Activated CD4-positive, CD25-positive, alpha-beta regulatory T cell (primary cell): ENCODE measurements at places on chromosomes 11 and 22.
A peak's percentile ranks its signal among the peaks of the same experiment; 100 is the strongest.

DNA sequence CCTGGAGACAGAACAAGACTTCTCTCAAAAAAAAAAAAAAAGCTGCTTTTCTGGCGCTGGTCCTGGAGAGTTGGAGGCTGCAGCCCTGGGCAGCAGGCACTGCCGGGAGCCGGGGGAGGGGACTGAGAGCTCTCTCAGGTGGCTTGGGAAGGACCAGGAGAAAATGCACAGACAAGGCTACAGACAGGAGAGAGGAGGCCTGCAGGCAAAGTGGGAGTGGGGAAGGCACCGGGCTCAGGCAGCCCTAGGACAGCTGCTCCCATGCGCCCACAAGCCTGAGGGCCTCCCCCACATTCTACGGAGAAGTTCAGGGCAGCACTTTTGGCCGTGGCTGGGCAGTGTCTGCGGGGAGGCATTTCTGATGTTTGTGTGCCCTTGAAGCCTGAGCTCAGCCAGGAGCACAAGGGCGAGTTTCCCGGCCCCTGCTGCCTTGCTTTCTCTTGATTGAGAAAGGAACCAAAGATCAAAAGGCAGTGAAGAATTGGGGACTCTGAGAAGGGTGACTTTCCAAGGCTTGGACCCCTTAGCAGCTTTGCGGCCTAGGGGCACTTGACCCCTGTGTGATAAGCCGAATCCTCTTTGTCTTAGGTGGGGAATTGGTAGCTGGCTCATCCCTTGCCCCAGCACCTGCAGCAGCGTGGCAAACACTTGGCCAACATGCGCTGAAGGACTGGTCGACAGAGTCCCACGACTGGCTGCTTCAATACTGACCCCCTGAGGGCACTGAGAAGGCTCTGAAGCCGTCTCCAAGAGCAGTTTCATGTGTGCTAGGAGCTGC, 35.3 kb downstream of the PPM1F start:
- DNase-seq, result no peak

GRCh38 chr11:130582981-130583380, 134.5 kb downstream of the ADAMTS15 start:
- DNase-seq, result no peak

GRCh38 chr11:72856551-72857345, 42.5 kb downstream of the ATG16L2 start:
- no peak for DNase-seq

GRCh38 chr11:57499983-57500461, 15.5 kb downstream of the SLC43A1 start:
- no peak for DNase-seq

DNA sequence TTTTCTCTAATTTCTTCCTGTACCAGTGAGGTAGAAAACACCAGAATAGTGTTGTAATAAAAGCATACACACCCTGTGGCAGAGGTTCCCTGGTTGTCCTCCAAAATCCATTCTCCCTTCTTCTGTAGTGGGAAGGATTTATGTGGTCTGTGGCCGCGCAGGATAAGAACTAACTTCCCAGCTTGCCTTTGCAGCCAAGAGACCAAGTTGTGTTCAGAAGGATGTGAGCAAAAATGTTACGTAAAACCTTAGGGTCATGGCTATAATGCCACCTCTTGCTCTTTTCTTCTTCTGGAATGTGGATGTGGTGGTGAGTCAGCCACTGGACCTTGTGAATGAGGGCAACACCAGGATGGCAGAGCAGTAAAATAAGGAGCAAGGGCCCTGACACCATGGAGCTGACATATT, 28.4 kb downstream of the CCDC90B start:
- DNase-seq, result no peak

DNA sequence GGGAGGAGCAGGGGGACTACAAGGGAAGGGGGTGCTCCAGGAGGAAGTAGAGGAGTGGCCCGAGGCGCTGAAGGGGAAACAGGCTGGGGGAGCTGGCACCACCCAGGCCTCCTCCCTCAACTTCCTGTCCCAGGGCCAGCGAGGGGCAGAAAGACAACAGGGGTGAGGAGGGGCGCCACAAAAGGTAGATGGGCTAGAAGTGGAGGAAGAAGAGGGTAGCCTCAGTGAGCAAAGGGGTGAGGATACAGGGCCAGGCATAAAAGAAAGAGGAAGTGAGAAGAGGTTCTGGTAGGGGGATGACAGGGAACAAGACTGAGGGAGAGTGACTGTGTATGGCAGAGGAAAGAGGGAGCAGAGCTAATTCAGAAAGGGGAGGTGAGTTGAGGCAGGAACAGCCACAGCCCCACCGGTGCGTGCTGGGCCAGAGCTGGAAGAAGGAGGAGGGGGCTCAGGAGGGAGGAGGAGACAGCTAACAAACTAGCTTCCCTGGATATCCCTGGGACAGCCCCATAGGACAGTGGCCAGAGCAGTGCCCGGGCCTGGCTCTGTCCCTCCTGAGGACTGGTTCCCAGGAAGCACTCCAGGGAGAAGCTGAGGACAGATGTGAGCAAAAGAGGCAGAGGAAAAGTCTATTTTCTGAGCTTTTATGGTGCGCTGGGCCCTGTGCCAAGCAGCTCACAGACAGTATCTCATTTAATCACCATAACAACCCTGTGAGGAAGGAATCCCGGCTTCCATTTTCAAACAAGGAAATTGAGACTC, 8.5 kb downstream of the DCHS1 start:
- DNase-seq, result peak; percentile 24

DNA sequence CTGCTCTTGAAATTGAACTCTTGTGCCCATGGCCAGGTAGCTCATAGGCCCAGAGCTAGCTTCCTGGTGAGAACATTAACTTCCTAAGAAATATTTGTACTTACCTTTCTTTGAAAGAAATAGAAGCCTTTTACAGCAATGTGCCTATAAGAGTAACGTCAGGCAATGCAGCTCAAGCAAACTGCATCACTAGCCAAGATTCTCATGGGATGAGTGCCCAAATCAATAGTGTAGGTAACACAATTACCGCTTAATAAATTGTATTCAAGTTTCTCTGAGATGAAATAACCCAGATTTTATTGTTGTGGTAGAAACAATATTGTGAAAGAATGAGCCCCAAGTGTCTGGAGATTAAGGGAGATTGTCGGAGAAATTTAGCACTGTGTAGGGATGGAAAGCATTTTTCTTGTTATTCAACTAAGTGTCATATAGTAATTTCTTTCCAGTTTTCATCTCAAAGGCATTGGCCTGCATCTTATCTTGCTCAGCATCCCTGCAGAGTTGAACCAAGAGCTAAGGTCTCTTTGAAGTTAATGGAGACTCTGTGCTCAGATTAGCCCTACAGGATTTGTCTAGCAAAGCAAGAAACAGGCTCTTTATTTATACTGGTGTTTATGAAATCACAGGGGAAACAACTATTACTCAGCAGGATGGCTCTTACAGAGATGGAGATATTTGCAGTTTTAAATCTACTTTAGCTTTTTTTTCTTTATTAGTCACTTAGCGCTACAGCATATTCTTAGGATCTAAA, 321.0 kb upstream of the PDGFD start:
- DNase-seq, result no peak

DNA sequence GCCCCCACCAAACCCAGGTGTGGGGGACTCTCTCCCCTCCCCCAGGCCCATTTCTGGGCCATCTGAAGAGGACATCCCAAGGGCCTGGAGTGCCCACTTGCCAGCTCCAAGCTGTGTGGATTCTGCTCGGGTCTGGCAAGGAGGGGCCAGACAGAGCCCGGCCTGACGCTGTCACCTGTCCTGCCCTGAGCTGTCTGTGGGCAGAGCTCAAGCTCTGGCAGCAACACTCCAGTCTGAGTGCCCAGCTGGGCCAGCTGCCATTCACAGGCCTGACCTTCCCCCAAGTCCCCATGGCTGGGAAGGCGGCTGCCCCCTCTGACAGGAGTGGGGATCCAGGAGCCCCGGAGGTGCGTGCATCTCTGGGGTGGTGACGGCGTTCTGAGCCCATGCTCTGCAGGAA, 6.2 kb upstream of the PIM3 start:
- DNase-seq, result no peak

DNA sequence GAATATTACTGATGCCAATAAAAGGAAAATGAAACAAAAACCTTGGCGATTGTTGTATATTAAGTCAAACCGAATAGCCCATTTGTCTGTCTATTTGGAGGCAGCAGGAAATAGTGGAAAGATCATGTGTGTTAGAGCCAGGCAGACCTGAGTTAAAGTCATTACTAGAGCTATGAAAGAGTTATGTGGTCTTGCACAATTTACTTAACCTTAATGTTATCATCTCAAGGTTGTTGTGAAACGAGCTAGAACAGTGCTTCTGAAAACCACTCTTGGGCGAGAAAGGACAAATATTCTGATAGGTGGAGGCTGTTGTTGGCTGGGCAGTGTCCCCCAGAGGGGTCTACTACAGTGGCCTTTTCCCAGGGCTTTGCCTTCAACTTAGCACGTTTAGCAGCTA, 60.0 kb upstream of the NUP160 start:
- no peak for DNase-seq

DNA sequence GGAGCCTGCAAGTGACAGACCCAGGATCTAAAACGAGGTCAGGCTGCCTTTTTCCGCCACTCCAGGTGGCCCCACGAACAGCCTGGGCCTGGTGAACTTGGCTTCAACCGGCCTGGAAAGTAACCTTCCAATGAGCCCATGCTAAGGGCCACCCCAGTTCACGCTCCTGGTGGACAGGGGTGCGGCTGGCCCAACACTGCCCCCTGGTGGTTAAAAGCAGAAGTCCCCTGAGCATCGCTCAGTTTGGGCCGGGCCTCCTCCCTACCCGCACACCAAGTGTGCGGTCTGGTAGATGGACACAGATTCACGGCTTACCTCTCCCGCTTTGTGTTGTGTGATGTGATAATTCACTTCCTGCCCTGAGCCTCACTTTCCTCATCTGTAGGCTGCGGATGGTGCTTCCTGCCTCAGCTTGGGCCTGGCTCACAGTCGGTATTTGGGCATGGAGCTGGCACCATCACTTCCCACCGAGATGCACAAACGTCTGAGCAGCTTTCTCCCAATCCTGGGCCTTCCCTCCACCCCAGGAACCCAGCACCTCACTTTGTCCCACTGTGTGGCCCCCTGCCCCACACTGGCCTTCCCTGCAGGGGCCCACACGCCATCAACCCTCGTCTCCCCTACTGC, 13.7 kb upstream of the SEC14L3 start:
- peak; percentile 54 for DNase-seq

- DNase-seq, result no peak
Measured at GRCh38 chr11:35190804-35191348, 51.9 kb downstream of the CD44 start.

- DNase-seq, result no peak
Measured at GRCh38 chr22:30421695-30422480, 3.7 kb upstream of the MTFP1 start.

DNA sequence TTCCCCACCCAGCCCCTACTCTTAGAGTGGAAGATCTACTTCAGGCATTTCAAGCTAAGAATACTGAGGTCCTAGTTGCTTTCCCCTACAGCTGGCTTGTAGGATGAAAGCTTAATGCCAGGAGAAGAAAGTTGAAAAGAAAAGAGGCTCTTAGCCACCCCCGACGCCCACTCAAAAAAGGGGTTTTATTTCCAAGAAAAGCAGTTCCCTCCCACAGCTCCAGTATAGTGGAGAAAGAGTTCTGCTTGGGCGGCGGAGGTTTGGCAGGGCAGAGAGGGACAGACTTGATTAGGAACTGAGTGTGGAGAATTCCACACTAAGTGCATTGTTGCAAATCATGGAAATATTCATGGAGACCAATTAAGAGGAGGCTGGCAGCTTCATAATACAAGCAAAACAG, 470.9 kb downstream of the ETS1 start:
- DNase-seq, result no peak

- no peak for DNase-seq
Measured at GRCh38 chr11:124551189-124551588, 7.7 kb upstream of the OR8B12 start.

DNA sequence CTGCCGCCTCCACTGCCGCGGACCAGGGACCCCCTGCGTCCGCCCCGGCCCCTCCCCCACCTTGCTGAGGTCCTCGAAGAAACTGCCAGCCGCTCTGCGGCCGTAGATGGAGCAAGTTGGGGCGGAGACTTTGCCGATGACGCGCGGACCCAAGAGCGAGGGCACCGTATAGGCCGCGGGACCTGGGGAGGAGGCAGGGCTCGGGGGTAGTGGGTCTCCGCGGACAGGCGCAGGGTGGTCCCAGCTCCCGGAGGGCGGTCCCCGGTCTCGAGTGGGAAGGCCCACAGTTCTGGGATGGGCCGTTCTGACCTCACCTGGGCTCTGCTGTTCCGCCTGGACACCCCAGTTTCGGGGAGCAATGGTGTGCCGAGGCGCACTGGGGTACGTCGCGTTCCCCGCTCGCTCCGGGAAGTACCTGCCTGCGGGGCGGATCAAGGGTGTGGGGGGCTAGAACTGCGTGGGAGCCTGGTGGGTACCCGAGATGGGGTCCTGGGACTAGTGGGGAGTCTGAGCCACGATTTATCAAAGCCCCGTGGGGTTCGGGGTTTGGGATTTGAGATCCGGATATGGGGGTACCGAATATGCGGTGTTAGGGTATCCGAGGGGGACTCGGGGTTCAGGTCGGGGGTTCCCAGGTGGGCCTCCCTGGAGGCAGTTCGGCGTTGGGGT, 1.2 kb upstream of the TYMP start:
- DNase-seq, result peak; percentile 77

GRCh38 chr11:108734956-108735559, 70.2 kb downstream of the DDX10 start:
- no peak for DNase-seq

- no peak for DNase-seq
Measured at GRCh38 chr11:16999116-16999515, 15.1 kb downstream of the PLEKHA7 start.

DNA sequence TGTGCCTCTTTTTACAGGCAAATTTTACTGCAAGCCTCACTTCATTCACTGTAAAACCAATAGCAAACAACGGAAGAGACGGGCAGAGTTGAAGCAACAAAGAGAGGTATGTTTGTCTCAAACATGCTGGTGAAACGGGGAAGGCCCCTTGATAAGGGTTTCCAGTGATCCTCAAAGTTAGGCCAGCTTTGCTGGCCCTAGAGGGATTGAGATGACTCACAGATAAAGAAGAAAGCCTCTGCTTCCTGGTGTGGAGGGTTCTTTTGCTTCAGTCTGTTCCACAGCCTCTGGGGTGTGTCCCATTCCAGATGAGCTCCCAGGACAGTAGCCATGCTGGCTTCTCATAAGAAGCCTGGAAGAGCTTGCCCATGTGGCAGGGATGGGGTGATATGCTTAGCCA, 118.9 kb upstream of the PARVA start:
- DNase-seq, result no peak

GRCh38 chr11:128483211-128483788, 104.1 kb downstream of the ETS1 start:
- DNase-seq, result no peak
